CD4-positive, alpha-beta T cell treated with Interleukin-21 for 1 hour (primary cell): ENCODE measurements at places on chromosomes 5 and 9.

- no peak for DNase-seq
These were observed 193.0 kb downstream of the XRCC4 start for GRCh38 chr5:83270311-83270710.

DNA sequence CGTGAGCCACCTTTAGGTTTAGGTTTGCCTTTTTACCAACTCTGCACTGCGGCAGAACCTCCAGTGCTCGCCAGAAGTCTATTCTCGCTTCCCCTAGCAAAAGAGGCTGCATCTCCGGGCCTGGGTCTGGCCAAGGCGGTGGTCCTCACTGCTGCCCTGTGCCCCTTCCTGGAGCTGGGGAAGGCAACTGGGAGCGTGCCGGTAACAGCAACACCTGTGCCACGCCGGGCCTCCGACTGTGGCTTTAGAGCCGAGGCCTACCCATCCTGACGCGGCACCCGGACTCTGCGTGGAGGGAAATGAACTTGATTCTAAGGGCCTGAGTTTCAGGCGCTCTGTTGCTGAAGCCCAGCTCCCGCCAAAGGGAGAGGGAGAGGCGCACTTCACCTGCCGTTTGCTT lies 82.4 kb upstream of the SPATA31C2 start:
- DNase-seq: no peak

- no peak for DNase-seq
These were observed 60.1 kb downstream of the CCDC171 start for GRCh38 chr9:15612962-15613361.

- no peak for DNase-seq
These were observed 34.0 kb upstream of the NCS1 start for GRCh38 chr9:130138171-130138653.

- DNase-seq: peak; percentile 52
These were observed 5.6 kb upstream of the RNF44 start for GRCh38 chr5:176542596-176543427.

DNA sequence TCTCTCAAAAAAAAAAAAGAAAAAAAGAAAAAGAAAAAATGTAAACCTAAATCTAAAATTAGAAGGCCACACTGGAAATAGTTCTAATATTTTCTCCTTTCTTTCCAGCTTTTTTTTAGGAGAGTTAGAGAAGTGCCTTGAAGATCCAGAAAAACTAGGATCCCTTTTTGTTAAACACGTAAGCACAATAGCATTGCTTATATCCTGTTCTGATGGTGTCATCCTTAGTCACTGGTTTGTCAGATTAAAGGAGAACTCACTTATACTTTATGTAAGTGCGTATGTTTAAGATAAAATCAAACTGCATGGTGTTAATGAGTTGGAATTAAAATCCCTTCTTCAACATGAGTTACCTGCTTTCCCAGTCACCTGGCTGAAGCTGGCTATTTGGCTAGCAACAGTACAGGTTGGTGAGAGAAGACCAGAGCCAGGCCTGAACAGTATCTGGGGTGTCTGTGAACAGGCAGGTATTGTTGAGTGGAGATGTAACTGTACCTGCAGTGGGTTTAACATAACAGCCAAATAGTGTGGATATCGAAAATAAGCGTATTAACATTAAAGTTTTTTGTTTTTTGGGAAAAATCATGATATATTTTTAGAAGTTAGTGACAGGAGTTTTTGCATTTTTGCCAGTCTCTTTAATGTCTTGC lies 104.7 kb upstream of the OTULINL start:
- DNase-seq: no peak

GRCh38 chr9:113359385-113359784 lies 10.0 kb downstream of the BSPRY start:
- no peak for DNase-seq

DNA sequence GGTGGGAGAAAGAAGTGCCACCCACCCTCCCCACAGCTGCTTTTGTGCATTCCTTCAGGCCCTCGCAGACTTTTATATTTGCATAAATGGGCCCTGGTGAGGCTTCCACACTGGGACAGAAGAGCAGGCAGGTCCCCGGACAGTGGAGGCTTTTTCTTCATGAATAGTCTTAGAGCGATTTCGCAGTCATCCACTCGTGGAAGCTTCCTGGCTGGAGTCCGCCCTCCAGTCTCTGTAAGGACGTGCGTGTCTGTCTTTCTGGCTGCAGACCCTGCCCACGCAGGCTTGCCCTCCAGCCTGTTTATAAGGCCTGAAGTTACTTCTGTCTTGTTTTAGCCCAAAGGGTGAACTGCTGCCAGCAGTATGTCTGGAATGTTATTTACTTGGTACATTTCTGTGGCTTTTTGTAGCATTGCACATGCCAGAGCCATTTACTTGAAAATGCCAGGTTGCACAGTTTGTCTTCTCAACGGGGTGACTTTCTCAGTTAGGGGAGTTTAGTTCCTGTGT lies 195.7 kb downstream of the AOPEP start:
- DNase-seq: no peak

DNA sequence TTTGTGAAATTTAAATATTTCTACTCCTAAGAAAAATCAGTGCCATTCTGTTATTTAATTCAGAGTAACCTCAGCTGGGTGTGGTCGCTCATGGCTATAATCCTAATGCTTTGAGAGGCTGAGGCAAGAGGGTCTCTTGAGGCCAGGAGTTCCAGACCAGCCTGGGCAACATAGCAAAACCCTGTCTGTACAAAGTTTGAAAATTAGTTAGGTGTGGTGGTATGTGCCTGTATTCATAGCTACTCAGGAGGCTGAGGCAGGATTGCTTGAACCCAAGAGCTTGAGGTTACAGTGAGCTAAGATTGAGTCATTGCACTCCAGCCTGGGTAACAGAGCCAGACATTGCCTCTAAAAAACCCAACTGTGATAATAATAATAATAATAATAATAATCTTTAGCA lies 44.8 kb upstream of the CNTLN start:
- no peak for DNase-seq

GRCh38 chr9:22041775-22042174 lies 32.7 kb upstream of the CDKN2B start:
- no peak for DNase-seq

DNA sequence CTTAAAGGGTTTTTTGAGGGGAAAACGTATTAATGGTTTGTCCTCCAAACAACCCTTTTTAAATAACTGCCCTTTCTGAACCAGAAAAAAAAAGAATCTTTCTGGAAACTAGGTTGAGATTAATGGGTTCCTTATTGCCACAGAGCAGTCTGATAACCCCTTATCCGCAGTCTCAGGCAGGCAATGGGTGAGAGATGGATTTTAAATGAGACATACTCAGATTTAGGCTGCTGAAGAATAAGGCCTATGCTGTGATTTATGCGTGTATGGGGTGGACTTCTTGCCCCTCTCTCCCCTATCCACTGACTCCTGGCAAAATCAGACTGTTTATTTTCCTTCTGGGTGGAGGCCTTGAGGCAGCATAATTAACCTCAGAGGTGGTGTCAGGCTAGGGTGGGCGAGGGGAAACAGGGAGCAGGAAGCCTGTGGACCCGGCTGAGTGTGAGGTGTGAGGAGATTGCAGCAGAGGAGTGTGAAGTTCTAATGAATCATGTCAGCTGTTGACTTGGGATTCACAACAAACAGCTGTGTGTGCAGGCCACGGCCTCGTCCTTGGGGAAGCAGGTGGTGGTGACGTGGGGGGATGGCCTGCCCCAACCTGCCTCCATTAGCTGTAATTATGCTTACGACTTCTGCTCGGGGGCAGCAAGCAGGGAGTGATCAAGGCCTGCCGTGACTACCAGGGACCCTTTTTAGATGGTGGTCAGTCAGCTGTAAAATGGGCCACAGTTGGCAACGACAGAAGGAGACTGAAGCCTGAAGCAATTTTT lies 196.4 kb downstream of the SEMA6A start:
- no peak for DNase-seq

DNA sequence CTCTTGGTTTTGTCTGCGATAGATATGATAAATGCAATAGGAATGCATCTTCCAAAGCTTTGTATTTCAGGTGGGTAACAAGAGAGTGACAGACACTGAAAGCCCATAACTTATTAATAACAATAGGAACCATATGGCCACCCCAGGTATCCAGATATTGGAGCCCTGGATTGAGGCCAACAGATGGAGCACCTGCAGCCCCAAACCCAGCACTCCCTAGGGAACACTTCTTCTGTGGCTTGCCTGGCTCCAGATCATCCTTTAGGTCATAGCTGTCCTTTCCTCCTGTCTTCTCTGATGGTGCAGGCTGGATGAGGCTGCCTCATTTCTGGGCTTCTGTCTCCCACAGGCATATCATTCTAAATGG lies 5.0 kb upstream of the IL3 start:
- DNase-seq: no peak

- DNase-seq: no peak
These were observed 131.2 kb upstream of the PLCXD3 start for GRCh38 chr5:41641621-41642020.
